A549 treated with CORT108297 at 1 μM for 4 hours (cell line): ENCODE measurements at places on chromosomes 1 and 21. TPM values are rescaled to one million over a fixed set of nuclear protein-coding genes. Genes with fewer than 3 reads are reported as not detected.

PADI3 gene
- total RNA-seq = 1.1 to 1.7 TPM (median 1.5 TPM) in 5 replicates

SLC16A4 gene
- 29.1 to 40.0 TPM (median 36.7 TPM) in 5 replicates for total RNA-seq

HOOK1 gene
- 0.14 to 0.45 TPM (median 0.32 TPM) in 5 replicates for total RNA-seq

MFAP2 gene
- total RNA-seq = 0.35 to 0.62 TPM (median 0.45 TPM) in 5 replicates

SLAMF6 gene
- not detected in 5 replicates for total RNA-seq

ESRRG gene
- not detected in 5 replicates for total RNA-seq

KRTAP19-1 gene
- not detected in 5 replicates for total RNA-seq

LSS gene
- total RNA-seq = 10.2 to 14.2 TPM (median 13.0 TPM) in 5 replicates

DRAXIN gene
- 0.07 to 0.17 TPM (median 0.08 TPM) in 5 replicates for total RNA-seq

ILDR2 gene
- 0.02 to 0.12 TPM (median 0.05 TPM) in 4 of 5 replicates, not detected in the other for total RNA-seq

CNIH3 gene
- total RNA-seq = 0.25 to 0.69 TPM (median 0.56 TPM) in 5 replicates

MSH4 gene
- not detected in 5 replicates for total RNA-seq

ANGPTL7 gene
- not detected in 5 replicates for total RNA-seq
